ENCODE measurements at places on chromosomes 5 and 9.

DNA sequence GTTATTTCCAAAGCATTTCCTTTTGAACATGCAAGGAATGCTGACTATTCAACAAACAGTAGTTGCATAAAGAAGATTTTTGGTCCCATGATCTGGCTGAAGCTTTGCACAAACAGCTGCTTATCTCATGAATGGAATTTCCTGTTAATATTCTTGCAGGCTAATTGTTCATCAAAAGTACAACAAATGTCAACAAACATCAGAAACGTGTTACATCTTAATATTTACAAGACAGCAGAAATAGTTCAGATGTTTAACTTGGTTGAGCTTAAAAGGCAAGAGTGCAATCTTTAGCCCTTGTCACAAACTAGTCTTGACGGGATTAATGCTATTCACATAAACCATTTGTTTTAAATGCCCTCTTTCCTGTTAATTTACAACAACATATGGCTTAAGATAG is 47.9 kb upstream of the BASP1 start:
- H3K27ac ChIP-seq: no peak overlapping the region
- H3K27me3 ChIP-seq: peaks cover 2% of the 10 kb centered on the region
- H3K4me3 ChIP-seq: no peak overlapping the region
- H3K36me3 ChIP-seq: no peaks in the 10 kb centered on the region

- H3K27ac ChIP-seq: no peak overlapping the region
- no peaks in the 10 kb centered on the region for H3K4me1 ChIP-seq
- H3K27me3 ChIP-seq: peaks cover 3% of the 10 kb centered on the region
- no peaks in the 10 kb centered on the region for H3K36me3 ChIP-seq
Measured at GRCh38 chr5:178786417-178786816, 56.0 kb upstream of the ZNF354A start.

DNA sequence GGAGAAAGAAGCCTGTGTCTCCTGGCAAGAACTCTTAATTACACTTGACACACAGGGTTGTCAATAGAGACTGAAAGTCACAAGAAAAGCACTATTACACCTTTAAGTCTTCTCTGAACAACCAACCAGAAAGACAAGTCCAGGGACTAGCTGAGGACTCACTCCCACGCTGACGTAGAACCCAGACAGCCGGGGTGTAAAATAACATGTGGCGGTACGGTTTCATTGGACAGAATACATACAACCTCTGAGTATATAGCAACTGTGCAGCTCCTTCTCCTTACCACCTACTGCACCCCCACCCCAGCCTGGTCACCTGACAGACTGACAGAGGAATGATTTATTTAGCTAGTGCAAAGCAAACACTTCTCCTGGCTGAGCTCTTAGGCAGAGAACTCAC is 103.4 kb upstream of the RASEF start:
- DNase-seq: no peak
- no peaks in the 10 kb centered on the region for H3K36me3 ChIP-seq
- no peaks in the 10 kb centered on the region for H3K27me3 ChIP-seq

DNA sequence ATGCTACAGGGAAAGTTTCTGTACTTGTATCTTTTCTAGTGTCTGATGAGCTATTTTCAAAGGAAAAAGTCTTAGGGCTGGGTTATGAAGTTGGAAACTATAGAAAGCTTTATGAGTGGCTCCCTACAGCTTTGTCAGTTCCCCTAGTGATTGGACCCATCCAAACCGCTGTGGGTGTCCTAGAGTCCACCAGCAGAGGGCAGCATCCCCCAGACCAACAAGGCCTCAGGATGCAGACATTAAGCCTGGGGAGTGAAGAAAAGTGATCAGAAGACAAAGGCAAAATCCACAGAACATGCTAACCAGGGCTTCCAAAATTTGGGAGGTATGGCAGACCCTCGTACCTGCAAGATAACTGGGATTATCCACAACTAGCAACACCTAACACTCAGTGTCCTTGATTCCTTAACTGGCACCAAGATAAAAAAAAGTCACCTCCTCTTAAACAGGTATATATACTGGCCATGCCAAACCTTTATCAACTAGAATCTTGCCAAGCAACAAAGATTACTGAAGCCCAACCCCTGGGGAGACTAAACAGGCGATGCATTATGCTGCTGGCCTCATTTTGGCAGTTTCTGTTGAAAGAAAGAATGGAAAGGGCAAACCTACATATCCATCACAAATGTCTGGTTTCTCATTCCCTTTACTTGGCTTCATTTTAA is 110.4 kb upstream of the NR5A1 start:
- peak overlapping the region; percentile 77 for H3K27ac ChIP-seq
- peak; percentile 79 for DNase-seq
- H3K4me1 ChIP-seq: peaks cover 49% of the 10 kb centered on the region
- H3K36me3 ChIP-seq: no peaks in the 10 kb centered on the region

GRCh38 chr5:9625731-9626130 is 4.4 kb downstream of the TAS2R1 start:
- H3K4me3 ChIP-seq: no peak overlapping the region
- no peak overlapping the region for H3K27ac ChIP-seq
- H3K36me3 ChIP-seq: no peaks in the 10 kb centered on the region
- DNase-seq: no peak
- no peaks in the 10 kb centered on the region for H3K4me1 ChIP-seq

DNA sequence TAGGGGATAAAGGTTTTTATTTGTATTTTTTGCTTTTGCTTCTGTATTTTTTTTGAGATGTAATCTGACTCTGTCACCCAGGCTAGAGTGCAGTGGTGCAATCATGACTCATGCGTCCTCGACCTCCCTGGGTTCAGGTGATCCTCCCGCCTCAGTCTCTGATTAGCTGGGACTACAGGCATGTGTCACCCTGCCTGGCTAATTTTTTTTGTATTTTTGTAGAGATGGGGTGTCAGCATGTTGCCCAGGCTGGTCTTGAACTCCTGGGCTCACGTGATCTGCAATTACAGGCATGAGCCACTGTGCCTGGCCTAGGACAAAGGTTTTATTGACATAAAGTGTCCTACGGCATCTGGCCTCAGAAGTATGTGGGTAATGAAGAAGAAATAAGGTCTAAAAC is 297.1 kb upstream of the C9orf72 start:
- DNase-seq: no peak
- H3K4me1 ChIP-seq: no peaks in the 10 kb centered on the region
- H3K27me3 ChIP-seq: no peaks in the 10 kb centered on the region
- H3K27ac ChIP-seq: no peak overlapping the region

GRCh38 chr9:14902561-14902960 is 7.7 kb downstream of the FREM1 start:
- no peak overlapping the region for H3K27ac ChIP-seq
- no peaks in the 10 kb centered on the region for H3K27me3 ChIP-seq
- H3K36me3 ChIP-seq: no peaks in the 10 kb centered on the region
- no peak overlapping the region for H3K4me3 ChIP-seq

DNA sequence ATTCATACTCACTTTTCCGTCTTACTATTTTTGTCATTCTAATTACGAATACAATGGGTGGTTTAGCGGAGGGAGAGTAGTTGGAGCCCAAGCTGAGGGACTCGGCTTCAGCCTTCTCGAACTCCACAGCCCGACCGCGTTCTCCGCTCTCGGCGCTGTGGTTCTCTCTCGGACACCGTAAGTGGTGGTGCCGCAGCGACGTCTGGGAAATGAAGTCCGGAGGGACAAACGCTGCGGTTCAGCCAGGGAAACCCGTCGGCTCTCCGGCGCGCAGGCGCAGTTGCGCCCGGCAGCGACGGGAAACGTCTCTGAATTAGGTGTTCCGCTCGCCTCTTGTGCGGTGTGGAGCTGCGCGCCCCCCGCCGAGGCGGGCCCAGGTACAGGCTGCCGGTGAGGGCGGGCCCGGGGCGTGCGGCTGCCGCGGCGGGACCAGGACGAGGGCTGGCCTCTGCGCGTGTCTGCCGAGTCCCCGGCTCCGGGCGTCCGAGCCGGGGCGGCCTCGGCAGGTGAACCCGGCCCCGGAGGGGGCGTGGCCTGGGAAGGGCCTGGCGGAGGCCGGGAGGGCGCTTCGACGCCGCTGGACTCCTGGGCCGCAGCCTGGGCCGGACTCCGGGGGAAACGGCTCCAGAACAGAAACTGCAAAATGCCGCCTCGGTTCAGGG is at the start of gene ZNF879:
Gene ZNF879 (plus strand): TSS at position 277 of the 662 bp plus-strand sequence. CDS start 1,201 bp downstream, outside the sequence.
- H3K4me3 ChIP-seq: peak within 1 kb of the TSS; percentile 99
- DNase-seq: peak; percentile 93
- peaks cover 26% of the 10 kb centered on the region for H3K36me3 ChIP-seq

Measured in immature natural killer cell (primary cell).